ENCODE measurements at places on chromosomes 6 and 20.

GRCh38 chr20:24485981-24486380 lies 16.6 kb downstream of the SYNDIG1 start:
- DNase-seq, result no peak

GRCh38 chr6:163695414-163695864 lies 280.9 kb downstream of the QKI start:
- no peak for DNase-seq

- DNase-seq, result no peak
These were observed 18.3 kb downstream of the BTN2A1 start for GRCh38 chr6:26475823-26476729.

DNA sequence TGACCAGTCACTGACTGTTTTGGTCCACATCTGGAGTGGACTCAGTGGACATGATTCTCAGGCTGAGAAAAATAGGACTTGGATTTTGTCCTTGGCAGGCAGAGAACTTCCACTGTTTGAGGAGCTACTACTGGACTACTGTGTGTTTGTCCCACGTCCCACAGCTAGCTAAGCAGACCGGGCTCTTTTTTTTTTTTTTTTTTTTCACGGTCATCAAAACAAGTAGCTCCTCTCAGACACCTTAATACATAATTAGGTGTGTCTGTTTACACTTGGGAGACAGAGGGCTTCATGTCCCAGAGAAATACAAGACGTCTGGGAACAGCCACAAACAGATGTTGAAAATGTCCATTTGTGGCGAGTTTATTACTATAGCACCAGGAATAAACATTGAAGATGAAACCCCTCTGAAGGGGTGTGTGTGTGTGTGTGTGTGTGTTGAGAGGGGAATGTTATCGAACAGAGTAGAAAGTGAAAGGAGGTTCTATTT lies 155.0 kb upstream of the SUPT3H start:
- no peak for DNase-seq

DNA sequence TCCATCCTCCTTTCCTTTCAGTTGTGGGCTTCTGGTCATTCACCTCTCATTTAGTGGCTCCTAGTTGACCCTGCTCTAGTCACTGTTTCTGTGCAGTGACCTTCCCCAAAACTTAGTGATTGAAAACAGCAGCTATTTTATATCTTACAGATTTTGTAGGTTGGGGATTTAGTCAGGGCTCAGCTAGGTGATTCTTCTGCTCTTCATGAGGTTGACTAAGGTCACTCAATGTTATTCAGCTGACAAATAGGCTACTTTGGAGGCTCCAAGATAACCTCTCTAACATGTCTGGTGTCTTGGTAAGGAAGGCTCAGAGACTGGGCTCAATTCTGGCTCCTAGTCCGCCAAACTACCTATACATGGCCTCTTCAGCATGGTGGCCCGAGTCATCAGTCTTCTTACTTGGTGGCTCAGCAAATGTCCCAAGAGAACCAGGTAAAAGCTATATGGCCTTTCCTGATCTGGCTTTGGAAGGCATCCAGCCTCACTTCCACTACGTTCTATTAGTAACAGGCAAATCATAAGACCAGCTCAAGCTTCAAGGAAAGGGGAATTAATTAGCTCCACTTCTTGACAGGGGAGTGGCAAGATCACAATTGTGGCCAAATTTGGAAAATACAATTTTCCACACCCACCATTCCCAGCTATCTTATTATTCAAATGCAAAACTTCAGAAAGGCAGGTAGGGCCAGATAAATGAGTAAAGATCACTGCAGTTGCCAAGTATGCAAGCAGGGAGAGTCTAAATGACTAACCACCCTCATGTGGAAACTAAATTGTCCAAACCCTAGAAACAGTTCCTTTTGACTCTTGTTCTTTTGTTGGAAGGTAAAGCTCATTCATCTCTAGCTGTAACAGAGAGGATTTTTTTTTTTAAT lies 50.5 kb upstream of the LTV1 start:
- no peak for DNase-seq

DNA sequence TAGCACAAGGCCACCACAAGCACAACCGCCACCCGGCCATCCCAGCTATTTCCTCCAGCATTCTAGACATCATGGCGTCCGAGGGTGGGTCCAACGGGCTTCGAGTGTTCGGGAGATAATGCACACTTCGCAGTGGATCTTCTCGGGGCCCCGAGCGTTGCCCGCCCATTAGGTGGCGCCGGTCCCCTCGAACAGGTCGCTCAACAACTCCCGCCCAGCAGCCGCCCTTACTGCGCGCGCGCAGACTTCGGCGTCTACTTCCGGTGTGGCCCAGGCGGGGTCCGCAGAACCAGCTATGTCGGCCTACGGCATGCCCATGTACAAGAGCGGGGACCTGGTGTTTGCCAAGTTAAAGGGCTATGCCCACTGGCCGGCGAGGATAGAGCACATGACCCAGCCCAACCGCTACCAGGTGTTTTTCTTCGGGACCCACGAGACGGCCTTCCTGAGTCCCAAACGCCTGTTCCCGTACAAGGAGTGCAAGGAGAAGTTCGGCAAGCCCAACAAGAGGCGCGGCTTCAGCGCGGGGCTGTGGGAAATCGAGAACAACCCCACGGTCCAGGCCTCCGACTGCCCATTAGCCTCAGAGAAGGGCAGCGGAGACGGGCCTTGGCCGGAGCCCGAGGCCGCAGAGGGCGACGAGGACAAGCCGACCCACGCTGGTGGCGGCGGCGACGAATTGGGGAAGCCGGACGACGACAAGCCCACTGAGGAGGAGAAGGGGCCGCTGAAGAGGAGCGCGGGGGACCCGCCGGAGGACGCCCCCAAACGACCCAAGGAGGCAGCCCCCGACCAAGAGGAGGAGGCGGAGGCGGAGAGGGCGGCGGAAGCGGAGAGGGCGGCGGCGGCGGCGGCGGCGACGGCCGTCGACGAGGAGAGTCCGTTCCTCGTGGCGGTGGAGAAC lies at the start of gene HDGFL1:
Gene HDGFL1, plus strand, starts transcription at position 286 of the 904 bp plus-strand sequence. Its CDS starts 10 bp downstream, at position 296.
- DNase-seq, result no peak

DNA sequence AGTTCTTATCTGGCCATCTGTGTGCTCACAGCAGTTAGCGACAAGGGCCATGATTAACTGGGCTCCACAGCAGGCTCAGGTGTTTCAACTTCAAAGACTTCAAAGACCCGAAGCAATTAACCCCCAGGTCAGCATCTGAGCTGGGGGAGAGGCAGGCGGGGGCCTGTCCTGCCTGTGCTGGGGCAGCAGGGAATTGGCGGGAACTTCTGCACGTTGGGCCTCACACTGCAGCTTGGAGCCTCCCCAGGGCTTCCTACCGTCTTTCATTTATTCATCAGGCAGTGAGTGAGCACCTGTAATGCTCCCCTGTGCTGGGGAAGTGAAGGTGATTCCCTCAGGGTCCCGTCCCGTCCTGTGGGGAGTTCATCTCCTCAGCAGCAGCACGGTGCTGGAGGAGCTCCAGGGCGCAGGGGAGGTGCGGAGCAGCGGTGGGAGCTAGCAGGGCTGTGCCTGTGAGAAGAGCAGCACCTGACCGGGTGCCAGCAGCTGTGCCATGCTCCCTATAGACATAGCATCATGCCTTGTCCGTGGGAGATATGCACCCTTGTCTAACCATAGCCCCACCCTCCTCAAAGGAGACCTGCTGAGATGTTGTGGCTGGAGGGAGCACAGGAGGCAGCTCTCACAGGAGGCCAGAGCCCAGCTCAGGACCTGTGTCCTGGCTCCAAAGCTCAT lies 51.8 kb upstream of the FRMD1 start:
- DNase-seq, result no peak

All from HAP-1 (cell line).